Thoracic aorta (tissue), 2 donors: ENCODE measurements at places on chromosomes 4 and X. TPM values are rescaled to one million over a fixed set of nuclear protein-coding genes. Genes with fewer than 3 reads are reported as not detected.

- no peaks in the 10 kb centered on the region for H3K27me3 ChIP-seq
- no peaks in the 10 kb centered on the region for H3K36me3 ChIP-seq
- H3K4me3 ChIP-seq, result no peak overlapping the region
- H3K4me1 ChIP-seq, result no peaks in the 10 kb centered on the region
- no peak overlapping the region for H3K27ac ChIP-seq
Observed at GRCh38 chrX:42824541-42824940, 46.6 kb upstream of the PPP1R2C start.

Gene FHL1
- 1,134 TPM for total RNA-seq

DNA sequence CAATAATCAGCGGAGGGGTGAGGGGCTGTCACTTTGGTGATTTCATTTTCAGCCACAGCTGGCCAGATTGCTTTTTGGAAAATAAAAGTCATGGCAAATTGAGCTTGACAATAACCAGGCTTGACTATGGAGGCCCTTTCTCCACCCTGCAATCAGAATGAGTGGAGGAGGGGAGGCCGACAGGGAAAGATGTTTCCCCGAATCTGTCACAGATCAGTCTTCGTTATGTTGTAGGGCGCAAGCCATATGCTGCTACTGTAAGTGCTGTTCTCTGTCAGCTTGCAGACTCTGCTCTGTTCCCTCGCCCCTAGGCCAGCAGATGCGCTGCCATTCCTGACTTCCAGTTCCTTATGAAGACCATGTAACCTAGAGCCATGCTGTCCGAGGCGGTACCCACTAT lies 114.1 kb downstream of the MGST2 start:
- H3K36me3 ChIP-seq, result no peaks in the 10 kb centered on the region
- H3K27ac ChIP-seq, result no peak overlapping the region
- no peak overlapping the region for H3K4me3 ChIP-seq
- no peaks in the 10 kb centered on the region for H3K27me3 ChIP-seq
- H3K4me1 ChIP-seq, result no peaks in the 10 kb centered on the region

Gene POU3F4
- not detected for total RNA-seq

Gene CT45A10
- total RNA-seq, result not detected

Gene DUSP21
- not detected for total RNA-seq

Gene PAPSS1
- 20.0 TPM for total RNA-seq

DNA sequence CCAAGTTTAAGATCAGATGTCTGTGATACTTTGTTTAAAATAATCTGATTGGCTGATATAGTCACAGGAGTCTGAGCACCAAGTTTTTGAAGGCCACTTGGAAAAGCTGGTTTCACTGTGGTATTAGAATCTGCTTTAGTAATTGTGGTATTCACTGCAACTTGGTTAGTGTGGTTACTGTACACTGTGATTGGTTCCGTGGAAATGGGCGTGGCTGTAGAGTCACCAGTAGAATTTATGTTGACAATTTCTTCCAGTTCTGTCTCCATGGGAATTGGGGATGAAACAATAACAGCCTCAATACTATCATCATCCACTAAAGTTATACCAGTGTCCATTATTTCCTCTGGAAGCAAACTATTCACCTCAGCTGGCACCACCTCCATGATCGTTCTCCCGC lies 26.2 kb downstream of the LIN54 start:
- H3K27me3 ChIP-seq, result no peaks in the 10 kb centered on the region
- H3K27ac ChIP-seq, result no peak overlapping the region
- H3K4me3 ChIP-seq, result no peak overlapping the region

GRCh38 chr4:23750125-23750524 lies 139.7 kb downstream of the PPARGC1A start:
- no peaks in the 10 kb centered on the region for H3K4me1 ChIP-seq
- H3K36me3 ChIP-seq, result no peaks in the 10 kb centered on the region
- no peak overlapping the region for H3K4me3 ChIP-seq

- no peaks in the 10 kb centered on the region for H3K27me3 ChIP-seq
- H3K4me1 ChIP-seq, result no peaks in the 10 kb centered on the region
- H3K27ac ChIP-seq, result no peak overlapping the region
- no peaks in the 10 kb centered on the region for H3K36me3 ChIP-seq
Observed at GRCh38 chrX:13055486-13055885, 11.1 kb upstream of the FAM9C start.

- H3K4me3 ChIP-seq, result no peak overlapping the region
- no peaks in the 10 kb centered on the region for H3K27me3 ChIP-seq
- no peak for DNase-seq
- H3K4me1 ChIP-seq, result no peaks in the 10 kb centered on the region
- no peaks in the 10 kb centered on the region for H3K36me3 ChIP-seq
Observed at GRCh38 chr4:139018971-139019758, 3.6 kb downstream of the NOCT start.

- no peak overlapping the region for H3K4me3 ChIP-seq
- H3K4me1 ChIP-seq, result no peaks in the 10 kb centered on the region
- DNase-seq, result no peak
- no peak overlapping the region for H3K27ac ChIP-seq
- no peaks in the 10 kb centered on the region for H3K27me3 ChIP-seq
- H3K36me3 ChIP-seq, result no peaks in the 10 kb centered on the region
Observed at GRCh38 chr4:48081196-48081595, 52.9 kb downstream of the TXK start.

- H3K27ac ChIP-seq, result peak within 1 kb of the TSS; percentile 99
- H3K4me3 ChIP-seq, result peak within 1 kb of the TSS; percentile 89
- H3K36me3 ChIP-seq, result no peaks in the 10 kb centered on the region
- H3K27me3 ChIP-seq, result no peaks in the 10 kb centered on the region
- DNase-seq, result peak; percentile 97
- peaks cover 59% of the 10 kb centered on the region for H3K4me1 ChIP-seq
Observed at GRCh38 chr4:88284439-88285234, at the start of gene PPM1K. PPM1K (minus strand) TSS chr4:88284561; CDS start chr4:88278583, 5,978 bp downstream.

Gene GAGE12J
- not detected for total RNA-seq

- H3K4me3 ChIP-seq, result peak overlapping the region; percentile 78
- no peak for DNase-seq
- no peaks in the 10 kb centered on the region for H3K36me3 ChIP-seq
- H3K27me3 ChIP-seq, result no peaks in the 10 kb centered on the region
Observed at GRCh38 chr4:174521800-174522182, 497 bp downstream of the HPGD start.

- H3K27ac ChIP-seq, result no peak overlapping the region
- H3K27me3 ChIP-seq, result no peaks in the 10 kb centered on the region
- no peaks in the 10 kb centered on the region for H3K4me1 ChIP-seq
- no peak overlapping the region for H3K4me3 ChIP-seq
- DNase-seq, result no peak
- H3K36me3 ChIP-seq, result no peaks in the 10 kb centered on the region
Observed at GRCh38 chrX:69032601-69033000, 132.7 kb downstream of the PJA1 start.
